ENCODE measurements at places on chromosomes 6 and 20. TPM values are rescaled to one million over a fixed set of nuclear protein-coding genes. Genes with fewer than 3 reads are reported as not detected.

ZC2HC1B gene
- total RNA-seq: not detected

BEND6 gene
- 1.5 TPM for total RNA-seq

TRIM38 gene
- 20.4 TPM for total RNA-seq

PPP2R5D gene
- 34.8 TPM for total RNA-seq

MYH7B gene
- total RNA-seq: 0.17 TPM

AVP gene
- total RNA-seq: 4.3 TPM
